ENCODE measurements at places on chromosomes 12 and 14.

DNA sequence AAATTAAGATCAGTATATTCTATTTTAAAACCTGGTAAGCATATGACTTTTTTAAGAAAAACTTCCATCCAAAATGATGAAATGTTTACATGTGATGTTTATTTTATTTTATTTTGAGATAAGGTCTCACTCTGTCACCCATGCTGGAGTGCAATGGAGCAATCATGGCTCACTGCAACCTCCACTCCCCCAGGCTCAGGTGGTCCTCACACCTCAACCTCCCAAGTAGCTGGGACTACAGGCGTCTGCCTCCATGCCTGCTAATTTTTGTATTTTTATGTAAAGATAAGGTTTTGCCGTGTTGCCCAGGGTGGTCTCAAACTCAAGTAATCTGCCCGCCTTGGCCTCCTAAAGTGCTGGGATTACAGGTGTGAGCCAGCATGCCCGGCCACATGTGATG is 141.8 kb downstream of the ZFP36L1 start:
- DNase-seq: peak; percentile 9

DNA sequence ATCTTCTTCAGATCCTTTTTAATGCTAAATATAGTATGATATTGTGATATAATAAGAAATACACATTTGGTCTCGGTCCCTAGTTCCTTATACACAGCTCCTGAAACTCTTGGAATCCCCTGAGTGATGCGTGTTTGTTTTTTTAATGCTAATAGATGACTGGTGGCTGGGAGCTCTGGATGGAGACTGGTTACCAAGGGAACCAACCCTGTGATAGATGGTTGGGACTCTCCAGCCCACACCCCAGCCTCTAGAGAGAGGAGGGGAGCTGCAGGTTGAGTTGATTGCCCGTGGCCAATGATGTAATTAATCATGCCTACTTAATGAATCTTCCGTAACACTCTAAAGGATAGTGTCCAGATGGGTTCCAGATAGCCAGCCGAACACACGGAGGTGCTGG is 140.6 kb downstream of the FBXL14 start:
- DNase-seq: no peak

GRCh38 chr14:99035712-99036610 is 236.0 kb downstream of the BCL11B start:
- DNase-seq: peak; percentile 67

DNA sequence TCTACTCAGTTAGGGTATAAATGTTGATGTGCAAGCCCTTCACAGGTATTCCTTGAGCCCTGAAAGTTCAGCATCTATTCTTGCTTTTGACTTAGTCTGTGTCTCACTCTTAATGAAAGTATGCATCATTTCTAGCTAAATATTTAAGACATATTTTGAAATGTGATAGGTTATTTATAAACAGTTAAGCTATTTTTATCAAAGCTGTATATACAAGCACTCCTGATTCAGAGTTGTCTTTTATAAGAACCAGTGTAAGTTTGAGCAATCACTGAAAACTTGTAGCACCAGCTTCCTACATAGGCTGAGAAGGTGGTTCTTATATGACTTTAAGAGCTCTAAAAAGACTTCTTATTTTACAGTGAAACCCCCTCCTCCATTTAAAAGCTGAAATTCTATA is 98.6 kb downstream of the MYF5 start:
- DNase-seq: no peak

DNA sequence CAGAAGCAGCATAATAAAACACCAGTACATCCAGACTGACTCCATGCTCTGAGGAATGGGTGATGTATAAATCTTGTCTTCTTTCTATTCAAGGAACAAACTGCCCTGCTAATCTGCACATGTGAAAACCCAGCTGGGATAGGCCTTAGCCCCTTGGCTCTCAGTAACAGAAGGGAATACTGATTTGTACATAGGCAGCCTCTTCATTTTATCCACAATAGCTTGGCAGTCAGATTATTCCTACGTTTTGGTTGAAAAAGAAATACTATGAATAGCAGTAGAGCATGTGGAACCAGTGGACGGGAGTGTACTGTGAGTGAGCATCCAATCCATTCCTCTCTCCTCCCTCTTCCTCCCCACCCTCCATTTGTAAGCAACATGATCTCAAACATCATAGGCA is 113.5 kb upstream of the ARHGAP5 start:
- DNase-seq: no peak

GRCh38 chr14:100526632-100527031 is 60.6 kb downstream of the BEGAIN start:
- peak; percentile 20 for DNase-seq
